CMK (cell line): ENCODE measurements at places on chromosomes 16 and 17.

DNA sequence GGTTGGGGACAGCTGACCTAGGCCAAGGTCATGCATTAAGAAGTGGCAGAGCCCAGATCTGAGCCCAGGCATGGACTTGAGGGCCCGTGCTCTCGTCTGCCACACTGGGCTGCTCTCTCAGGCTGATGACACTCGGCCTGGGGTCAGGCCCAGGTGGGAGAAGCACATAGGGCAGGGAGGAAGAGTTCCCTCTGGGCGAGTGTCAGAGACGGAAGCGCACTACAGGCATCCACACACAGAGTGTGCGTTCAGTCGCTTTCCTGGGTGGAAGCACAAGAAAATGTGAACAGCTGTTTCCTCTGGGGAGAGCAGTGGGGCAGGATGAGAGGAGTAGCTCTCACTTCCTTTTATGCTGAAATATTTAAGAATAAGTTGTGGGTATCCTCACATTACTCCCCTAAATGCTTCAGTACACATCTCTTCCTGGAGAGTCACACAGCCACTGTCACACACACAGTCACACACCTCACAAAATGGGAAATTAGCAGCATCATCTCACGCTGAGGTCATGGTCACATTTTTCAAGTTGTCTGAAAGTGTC is 59.7 kb downstream of the B9D1 start:
- no peak for DNase-seq

GRCh38 chr17:50143461-50144176 is 6.9 kb downstream of the PPP1R9B start:
- no peak for DNase-seq

DNA sequence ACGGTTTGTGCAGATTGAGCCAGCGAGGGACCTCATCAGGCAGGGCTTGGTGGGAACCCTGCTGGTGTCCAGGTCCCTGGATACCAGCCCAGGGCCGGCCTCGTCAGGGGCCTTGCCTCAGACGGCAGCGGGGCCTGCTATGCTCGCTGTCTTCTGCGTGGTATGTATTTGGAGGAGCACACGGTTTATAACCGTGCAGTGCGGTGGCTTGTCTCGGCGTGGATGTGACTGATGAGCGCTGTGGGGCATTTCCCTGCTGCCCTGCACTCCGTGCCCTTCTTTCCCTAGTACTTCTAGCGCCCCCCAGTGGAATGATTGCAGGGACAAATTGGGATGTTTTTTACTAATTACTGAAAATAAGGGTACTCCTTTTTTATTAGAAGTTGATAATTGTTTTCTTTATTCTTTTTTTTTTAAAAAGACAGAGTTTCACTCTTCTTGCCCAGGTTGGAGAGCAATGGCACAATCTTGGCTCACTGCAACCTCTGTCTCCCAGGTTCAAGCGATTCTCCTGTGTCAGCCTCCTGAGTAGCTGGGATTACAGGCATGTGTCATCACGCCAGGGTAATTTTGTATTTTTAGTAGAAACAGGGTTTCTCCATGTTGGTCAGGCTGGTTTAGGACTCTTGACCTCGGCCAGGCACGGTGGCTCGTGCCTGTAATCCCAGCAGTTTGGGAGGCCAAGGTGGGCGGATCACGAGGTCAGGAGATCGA is 15.3 kb downstream of the TBCD start:
- DNase-seq: no peak

GRCh38 chr17:4482338-4483011 is 16.2 kb upstream of the SPNS2 start:
- DNase-seq: no peak

DNA sequence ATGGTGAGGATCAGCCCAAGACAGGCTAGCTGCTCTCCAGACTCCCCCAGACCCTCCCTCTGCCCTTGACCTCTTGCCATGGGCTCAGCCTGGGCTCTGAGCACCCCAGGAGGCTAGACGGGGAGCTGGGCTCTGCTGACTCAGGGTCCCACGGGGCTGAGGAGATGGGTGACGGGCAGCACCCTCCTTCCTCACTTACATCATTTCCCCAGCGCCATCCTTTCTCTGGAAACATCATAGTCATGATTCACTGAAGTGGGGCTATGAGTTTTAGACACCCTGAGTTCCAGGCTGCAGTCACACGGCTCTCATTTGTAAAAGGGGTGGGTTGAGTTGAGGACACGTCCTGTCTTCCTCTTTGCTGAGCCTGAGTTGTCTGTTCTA is 3.0 kb upstream of the ITGAX start:
- no peak for DNase-seq

- DNase-seq: peak; percentile 31
Observed at GRCh38 chr17:48439875-48440505, 10.0 kb upstream of the SKAP1 start.

GRCh38 chr17:66826856-66827255 is 8.1 kb upstream of the CACNG5 start:
- no peak for DNase-seq

DNA sequence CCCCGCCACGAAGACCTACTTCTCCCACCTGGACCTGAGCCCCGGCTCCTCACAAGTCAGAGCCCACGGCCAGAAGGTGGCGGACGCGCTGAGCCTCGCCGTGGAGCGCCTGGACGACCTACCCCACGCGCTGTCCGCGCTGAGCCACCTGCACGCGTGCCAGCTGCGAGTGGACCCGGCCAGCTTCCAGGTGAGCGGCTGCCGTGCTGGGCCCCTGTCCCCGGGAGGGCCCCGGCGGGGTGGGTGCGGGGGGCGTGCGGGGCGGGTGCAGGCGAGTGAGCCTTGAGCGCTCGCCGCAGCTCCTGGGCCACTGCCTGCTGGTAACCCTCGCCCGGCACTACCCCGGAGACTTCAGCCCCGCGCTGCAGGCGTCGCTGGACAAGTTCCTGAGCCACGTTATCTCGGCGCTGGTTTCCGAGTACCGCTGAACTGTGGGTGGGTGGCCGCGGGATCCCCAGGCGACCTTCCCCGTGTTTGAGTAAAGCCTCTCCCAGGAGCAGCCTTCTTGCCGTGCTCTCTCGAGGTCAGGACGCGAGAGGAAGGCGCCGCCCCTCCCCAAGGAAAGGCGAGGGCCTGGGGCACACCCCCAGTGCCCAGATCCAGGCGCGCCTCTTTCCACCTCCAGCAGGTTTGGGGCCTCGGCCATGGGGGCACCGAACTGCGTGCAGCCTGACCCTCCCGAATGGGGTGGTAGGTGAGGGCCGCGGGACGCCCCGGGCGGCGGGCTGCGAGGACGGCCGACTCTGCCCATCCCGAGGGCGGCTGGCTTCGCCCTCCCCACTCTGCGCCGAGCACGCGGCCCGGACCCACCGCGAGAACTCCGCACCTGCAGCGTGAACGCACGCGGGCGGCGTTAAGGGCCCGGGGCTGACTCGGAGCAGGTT is 664 bp downstream of the HBQ1 start:
- DNase-seq: no peak

DNA sequence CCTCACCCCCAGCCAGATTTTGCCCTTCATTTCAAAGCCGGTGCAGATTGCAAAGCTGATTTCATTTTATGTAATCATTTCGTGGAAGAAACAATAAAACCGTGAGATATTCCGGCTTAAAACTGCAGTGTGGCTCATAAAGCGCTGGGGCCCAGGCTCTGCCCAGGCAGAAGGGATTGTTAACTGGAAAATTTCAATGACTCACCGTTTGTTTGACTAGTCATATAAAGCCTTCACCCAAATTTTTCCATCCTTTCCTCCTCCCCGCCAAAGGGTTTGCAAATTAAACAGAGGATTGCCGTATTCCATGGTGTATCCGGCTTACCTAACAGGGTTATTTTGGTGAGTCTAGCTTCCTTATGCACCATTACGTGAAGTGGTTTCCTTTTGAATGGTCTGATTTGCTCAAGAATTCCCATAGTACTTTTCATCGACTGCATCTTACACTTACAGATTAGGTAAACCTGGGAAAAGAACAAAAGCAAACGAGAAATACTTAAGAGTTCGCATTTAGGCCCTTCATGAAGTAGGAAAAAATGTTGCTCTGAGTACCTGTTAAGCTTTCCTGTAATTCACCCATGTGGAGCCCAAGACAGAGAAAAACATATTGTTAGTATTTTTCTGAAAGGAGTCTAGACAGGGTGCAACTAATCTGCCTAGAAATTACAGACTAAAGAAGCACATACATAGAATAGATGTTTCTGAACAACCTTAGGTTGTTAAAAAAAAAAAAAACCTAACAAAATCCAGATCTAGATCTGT is 949 bp upstream of the GSPT1 start:
- no peak for DNase-seq

DNA sequence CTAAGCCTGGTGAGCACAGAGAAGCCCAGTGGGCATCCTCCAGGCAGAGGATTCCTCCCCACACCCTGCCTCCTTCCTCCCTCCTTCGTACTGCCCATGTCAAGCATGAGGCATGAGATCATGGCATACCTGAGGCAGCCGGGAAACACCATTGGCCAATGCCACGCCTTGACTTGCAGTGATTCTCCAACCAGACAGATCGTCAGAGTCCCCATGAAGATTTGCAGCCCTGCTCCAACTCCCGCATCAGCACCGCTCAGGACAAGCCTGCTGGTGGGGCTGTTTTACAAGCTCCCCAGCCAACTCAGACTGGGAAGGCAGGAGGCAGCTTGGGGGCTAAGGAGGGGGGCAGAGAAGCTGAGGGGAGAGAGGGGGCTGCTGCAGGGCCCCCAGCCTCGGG is 2.9 kb upstream of the KRT16 start:
- no peak for DNase-seq

DNA sequence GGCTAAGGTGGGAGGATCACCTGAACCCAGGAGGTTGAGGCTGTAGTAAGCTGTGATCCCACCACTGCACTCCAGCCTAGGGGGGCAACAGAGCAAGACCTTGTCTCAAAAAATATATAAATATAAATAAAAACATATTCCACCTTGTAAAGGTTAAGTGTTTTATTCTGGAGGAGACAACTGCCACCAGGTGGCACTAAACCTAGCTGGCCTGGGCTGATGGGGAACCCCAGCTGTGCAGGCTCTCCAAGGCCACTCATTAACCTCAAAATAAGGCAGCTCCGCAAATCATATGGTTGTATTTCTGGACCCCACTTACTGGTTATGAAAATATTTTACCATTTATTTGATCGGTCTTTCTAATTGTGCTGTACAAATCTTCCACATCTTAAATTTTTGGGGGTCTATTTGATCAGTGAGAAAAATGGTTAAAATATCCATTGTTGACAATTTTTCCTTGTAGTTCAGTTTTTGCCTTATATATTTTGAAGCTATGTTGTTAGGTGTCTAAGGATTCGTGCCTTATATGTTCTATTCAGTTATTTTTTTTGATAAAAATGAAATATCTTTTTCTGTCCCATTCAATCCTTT is 8.5 kb upstream of the ICAM2 start:
- DNase-seq: no peak

DNA sequence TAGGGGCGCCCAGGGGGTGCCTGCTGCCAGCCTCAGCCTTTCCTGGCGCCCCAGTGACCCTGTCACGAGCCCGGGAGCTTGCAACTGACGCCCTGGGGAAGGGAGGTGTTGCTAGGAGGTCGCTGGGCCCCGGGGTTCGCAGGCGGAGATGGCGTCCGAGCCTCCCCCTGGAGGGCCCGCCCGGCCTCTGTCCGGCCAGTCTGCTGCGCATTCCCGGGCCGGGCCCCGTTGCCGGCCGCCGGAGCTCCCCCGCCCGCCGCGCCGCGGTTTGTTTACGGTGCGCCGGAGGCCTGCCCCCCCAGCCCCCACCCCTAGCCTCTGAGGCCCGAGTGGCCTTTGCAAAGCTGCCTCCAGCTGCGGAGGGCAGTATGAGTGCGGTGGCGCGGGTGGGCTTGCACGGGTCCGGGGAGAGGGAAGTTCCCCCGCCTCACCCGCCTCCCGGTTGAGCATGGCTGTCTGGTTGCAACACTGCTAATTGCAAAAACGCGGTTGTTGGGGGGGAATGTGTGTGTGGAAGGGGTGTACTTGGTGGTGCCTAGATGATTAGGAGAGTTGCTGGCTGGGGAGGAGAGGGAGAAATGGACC is 514 bp downstream of the THRA start:
- no peak for DNase-seq

DNA sequence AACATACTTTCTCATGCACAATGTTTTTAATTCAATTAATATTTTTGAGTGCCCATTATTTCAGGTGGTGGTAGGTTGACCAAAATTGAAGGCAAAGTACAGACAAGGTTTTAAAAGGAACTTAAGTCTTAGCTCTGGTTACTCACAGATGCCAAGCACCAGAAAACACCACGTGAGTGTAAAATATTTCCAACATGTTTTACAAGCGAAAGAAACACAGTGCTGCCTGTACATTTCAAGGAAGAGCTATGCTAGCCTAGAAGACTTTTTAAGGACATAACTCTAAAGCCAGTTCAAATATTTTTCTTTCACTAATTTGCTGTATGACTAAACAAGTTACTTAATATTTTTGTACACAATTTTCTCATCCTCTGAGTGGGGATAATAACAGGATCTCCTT is 736.4 kb upstream of the GOT2 start:
- no peak for DNase-seq

DNA sequence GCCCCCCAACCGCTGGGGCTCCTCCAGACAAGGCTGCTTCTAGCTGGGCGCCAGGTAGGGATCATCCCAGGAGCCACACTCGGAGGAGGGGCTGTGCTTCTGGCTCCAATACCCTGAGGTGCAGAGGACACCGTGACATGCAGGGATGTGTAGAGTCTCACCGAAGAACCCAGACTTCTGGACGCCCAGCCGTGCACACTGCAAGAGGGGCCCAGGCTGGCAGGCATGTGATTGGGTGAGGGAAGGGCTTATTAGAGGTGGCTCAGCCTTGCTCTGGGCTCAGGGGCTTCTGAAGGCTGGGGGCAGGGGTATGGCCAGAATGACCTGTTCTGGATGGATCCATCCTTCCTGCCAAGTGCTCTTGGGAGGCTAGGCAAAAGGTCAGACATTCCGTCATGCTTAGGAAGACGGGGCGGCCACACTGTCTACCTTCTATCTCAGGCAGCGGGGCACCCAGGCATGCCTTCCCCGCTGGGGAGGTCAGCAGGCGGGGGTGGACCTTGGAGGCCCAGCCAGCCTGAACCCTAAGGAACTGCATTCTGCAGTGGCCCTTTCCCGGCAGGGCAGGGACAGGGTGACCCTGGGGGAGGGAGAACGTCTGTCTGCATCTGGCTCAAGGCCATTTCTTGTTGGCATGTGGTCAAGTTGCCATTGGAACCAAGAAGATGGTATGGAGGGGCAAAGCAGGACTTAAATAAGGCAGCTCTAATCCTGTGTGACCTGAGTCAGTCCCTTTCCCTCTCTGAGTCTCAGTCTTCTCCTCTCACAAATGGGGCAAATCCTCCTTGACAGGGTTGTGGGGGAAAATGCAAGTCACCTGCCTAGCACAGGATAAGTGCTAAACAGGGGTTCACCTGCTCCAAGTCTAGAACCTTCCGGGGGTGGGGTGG is 5.8 kb upstream of the ADGRG1 start:
- DNase-seq: no peak

- no peak for DNase-seq
Observed at GRCh38 chr16:83953796-83954576, 946 bp downstream of the OSGIN1 start.

GRCh38 chr17:2792366-2793169 is 3.7 kb upstream of the RAP1GAP2 start:
- no peak for DNase-seq
